ENCODE measurements at places on chromosomes 5 and 9.

DNA sequence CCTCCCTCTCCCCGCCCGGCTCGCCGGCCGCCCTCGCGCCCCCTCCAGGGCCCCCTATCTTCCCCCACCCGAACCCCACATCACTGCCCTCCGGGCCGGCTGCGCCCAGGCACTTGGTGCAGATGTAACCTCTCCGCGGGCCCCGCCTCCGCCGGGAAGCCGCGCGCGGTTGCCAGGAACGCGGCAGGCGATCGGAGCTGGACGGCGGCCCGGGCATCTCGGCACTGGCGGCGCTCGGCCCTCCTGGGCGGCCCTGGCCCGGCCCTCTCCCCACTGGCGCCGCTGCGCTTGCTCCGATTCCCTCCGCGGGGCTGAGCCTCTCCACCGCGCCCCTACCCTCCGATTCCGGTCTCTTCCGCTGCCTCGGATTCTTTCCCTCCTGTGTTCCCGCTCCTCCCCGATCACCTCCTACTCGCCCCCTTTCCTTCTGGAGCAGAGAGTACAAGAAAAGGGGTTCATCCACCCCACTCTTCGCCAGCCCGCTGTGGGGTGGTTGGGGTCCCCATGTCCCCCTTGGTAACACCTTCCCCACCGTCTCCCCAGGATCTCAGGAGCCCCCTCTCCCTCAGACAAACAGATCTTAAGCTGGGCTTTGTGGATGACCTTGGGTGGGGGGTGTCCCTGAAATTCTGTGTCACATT is 70.6 kb downstream of the C9orf50 start:
- DNase-seq, result no peak

DNA sequence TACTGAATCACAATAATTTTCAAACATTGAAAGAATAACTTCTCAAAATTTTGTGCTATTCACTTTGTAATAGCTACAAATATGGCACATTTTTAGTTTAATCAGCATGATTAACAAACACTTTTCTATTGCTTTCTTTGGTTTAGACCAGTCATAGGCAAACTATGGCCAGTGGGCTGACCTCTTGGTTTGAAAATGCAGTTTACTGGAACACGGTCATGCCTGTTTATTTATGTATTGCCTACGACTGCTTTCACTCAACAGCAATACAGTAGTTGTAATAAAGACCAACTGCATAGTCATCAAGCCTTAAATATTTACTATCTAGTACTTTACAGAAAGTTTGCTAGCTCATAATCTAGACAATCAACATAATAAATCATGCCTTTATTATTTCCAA is 810.8 kb downstream of the TLE1 start:
- no peak for DNase-seq

- peak; percentile 85 for DNase-seq
These were observed 11.2 kb downstream of the ROPN1L start for GRCh38 chr5:10452768-10453331.

DNA sequence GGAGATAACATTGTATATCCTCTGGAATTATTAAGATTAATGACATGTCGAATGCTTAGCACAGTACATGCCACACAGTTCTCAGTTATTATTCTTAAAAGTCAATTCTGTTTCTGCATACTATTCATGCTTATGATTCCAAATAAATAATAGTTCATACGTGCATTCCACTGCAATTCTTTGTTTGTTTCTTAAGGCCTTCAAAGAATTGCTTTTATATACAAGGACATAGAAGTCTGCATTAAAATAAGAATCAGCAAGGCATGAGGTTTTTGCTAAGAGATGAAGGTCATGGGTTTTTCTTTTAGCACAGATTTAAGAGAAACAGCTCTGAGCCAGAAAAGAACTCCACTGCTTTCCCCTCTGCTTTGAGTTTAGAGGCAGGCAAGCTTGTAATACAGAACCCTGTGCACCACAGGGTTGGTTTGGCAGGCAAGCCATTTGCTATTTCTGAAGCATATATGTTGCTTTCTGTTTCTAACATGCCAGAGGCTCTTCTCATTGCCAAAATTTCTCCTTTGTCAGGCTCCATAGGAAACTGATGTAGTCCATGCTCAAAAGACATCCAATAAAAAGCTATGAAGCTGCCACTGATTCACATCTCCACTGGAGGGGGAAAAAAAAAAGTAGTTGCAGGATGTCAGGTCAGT is 420.6 kb upstream of the TYRP1 start:
- DNase-seq, result no peak

GRCh38 chr9:17425384-17425783 is 153.5 kb upstream of the SH3GL2 start:
- no peak for DNase-seq

- no peak for DNase-seq
These were observed 85.4 kb downstream of the SLC1A3 start for GRCh38 chr5:36691696-36692371.

- DNase-seq, result no peak
These were observed 235.1 kb upstream of the TUT7 start for GRCh38 chr9:86589273-86589672.

DNA sequence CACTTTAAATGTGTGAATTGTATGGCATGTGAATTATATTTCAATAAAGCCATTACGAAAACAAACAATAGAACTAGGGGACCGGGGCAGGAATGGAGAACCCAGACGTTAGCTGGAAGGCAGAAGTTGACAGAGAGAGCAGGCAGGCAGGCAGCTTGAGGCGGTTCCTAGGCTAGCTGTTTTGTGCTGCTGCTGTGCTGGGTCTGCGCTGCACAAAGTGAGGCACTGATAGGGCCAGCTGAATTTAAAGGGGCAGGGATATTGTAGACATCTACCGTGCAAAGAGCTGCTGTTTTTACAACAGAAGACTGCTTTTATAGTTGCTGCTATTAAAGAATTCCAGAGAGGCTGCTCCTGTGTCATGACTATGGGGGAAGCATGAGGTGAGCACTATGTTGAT is 21.6 kb upstream of the MIER3 start:
- no peak for DNase-seq

DNA sequence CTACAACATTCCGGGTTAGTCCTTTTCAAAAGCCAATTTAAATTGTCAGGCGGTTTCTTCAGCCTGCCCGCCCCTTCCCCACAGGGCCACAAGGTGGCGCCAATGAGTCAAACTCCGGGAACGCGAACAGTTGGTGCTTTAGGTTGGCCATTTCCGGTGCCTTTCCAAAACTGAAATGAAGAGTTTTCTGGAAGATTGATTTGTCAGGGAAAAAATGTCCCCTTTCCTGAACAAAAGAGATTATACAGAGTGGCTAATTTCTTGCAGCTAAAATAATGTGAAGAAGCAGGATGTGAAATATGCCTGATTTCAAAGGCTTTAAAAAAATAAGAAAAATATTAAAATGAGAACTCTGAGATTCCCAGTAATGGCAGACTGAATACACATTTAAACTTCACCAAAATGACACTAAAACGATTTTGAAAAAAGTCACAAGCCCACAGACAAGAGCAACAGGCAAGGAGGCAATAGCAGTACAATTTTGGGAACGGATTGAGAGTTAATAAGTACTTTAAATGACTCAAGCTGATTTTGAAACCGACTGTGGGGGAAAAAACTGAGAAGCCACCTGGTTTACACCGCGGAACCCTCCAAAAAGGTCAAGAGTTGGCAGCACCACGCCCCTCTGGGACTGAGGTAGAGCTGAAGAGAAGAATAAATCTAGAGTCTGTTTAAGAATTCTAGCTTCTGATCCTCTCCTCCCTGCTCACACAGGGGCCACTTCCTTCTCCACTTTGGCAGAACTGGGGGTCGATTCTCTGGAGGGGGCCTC is 45.7 kb downstream of the SLC46A2 start:
- DNase-seq, result peak; percentile 77

DNA sequence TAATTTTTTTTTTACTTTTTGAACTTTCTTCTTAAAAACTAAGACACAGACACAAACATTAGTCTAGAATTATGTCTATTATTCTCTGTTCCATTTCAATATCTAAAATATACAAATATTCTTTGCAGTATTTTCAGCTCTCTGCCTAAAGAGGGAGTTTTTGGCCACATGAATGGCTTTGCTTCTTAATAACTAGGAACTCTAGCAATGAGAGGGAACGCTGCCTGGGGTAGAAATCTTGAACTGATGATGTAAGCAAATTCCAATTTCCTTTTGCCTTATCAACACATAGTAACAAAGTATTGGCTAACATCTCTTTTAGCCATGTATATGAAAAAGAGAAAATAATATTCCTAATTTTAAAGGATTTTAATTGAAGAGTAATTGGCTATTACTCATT is 51.9 kb downstream of the SLC25A46 start:
- peak; percentile 28 for DNase-seq

DNA sequence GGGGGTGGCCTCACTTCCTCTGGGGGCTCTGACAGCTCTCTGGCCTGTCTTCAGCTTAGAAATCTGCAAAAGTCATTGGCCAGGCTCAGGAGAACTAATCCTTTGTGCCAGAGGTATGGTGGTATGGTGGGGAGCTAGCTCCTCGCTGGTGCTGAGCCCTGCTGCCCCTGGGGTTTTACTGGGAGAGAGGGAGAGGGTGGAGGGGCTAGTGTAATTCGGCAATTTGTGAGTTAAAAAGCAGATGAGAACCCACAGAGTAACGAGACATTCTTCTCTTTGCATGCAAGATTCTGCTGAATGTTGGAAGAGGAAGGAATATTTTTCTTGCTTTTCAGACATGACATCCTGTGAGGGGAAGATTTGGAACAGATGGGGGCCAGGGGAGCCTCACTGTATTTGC is 65.5 kb upstream of the SPRY4 start:
- DNase-seq, result no peak

- no peak for DNase-seq
These were observed 117.9 kb upstream of the PRDM9 start for GRCh38 chr5:23389291-23390101.

- DNase-seq, result no peak
These were observed 77.5 kb downstream of the ZSWIM6 start for GRCh38 chr5:61409568-61409967.

DNA sequence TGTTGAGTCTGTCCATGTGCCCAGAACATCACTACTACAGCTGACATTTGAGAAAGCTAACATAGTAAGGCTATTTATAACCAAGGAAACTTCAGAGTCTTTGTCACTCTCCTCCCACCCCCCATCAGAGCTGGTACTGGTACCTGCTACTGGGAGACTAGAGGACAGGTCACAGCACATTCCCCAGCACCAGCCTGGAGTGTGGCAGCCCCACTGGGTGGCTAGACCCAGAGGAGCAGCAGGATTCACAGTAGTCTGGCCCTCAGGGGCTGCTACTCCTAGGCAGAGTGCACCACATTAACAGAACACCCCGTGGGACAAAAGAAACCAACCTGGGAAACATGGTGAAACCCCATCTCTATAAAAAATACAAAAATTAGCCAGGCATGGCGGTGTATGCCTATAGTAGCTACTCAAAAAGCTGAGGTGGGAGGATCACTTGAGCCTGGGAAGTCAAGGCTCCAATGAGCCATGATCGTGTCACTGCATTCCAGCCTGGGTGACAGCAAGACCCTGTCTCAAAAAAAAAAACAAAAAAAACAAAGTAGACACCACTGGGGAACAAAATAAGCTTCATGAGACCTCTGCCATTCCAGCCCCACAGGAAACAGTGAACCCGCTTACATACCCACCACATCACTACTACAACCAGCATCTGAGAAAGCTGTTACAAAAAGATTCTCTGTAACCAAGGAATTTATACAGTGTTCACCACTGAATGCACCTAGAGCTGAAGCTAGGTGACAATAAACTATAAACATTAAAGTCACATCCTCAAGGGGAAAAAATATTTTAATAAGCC is 26.3 kb upstream of the PTGER4 start:
- no peak for DNase-seq
